ENCODE measurements at places on chromosomes 6 and 20. TPM values are rescaled to one million over a fixed set of nuclear protein-coding genes. Genes with fewer than 3 reads are reported as not detected.

FOXF2 gene
- total RNA-seq: 0.25 TPM

TMEM170B gene
- total RNA-seq: 4.4 TPM

BTN1A1 gene
- not detected for total RNA-seq

CTCFL gene
- not detected for total RNA-seq

LY6G6D gene
- not detected for total RNA-seq

RBCK1 gene
- total RNA-seq: 114 TPM

MPIG6B gene
- total RNA-seq: not detected

PI3 gene
- total RNA-seq: not detected

PIM1 gene
- 13.2 TPM for total RNA-seq

MEP1A gene
- total RNA-seq: not detected

CFAP206 gene
- 0.37 TPM for total RNA-seq

GSTA3 gene
- not detected for total RNA-seq

SPTLC3 gene
- 4.0 TPM for total RNA-seq

GNRH2 gene
- total RNA-seq: not detected

DPPA5 gene
- total RNA-seq: not detected

RIPOR2 gene
- total RNA-seq: 8.7 TPM

All from uterine smooth muscle cell (primary cell).